LHCN-M2 (cell line): ENCODE measurements at places on chromosomes 2 and 18.

- DNase-seq = no peak
Observed at GRCh38 chr2:143948710-143949109, 571.2 kb downstream of the ZEB2 start.

DNA sequence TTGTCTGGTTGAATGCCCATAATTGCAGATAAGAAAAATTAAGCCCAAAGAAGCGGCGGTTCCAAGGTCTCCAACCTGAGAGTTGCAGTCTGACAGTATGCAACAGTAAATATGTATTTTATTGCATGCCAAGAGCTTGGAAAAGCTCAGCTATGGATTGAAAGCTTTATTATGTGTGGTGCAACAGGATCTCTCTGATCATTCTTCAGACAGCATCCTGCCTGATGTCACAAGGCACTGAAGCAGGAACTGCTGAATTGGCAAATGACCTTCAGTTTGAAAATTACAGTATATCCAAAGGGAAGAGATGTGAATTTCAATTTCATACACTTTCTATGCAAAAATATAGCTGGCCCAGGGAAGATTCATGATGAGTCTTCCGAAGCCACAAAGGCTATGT is 42.5 kb downstream of the DOCK10 start:
- no peak for DNase-seq

- DNase-seq = no peak
Observed at GRCh38 chr2:241519669-241520068, 11.3 kb upstream of the STK25 start.

GRCh38 chr2:38141501-38141900 is 65.5 kb upstream of the CYP1B1 start:
- no peak for DNase-seq

- DNase-seq = no peak
Observed at GRCh38 chr2:127051116-127052056, 55.6 kb downstream of the BIN1 start.

DNA sequence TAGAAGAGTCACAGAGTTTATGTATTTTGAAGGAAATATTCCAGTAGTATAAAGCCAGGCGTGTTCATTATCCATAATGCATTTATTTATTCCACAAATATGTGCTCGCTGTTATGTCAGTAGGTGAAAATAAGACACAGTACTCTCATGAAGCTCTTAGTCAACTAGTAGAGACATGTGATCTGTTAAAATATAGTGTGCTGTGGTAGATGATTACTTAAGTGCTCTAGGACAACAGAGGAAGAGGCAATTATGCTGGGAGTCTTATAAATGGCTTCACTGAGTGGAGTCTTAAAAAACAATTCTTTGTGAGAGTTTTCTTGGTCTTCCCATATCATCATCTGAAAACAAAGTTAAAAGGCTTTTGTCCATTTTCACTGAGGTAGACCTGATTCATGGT is 457.3 kb downstream of the XIRP2 start:
- DNase-seq = no peak
